ENCODE measurements at places on chromosomes 1 and 21.
A peak's percentile ranks its signal among the peaks of the same experiment; 100 is the strongest.

GRCh38 chr1:222911866-222912265 is 97.0 kb downstream of the DISP1 start:
- DNase-seq = no peak

- peak; percentile 94 for DNase-seq
Measured at GRCh38 chr1:156146020-156146768, 7.2 kb upstream of the SEMA4A start.

- DNase-seq = no peak
Measured at GRCh38 chr1:29828526-29829447, 592.5 kb downstream of the PTPRU start.

GRCh38 chr1:224558904-224559303 is 57.2 kb upstream of the CNIH3 start:
- no peak for DNase-seq

DNA sequence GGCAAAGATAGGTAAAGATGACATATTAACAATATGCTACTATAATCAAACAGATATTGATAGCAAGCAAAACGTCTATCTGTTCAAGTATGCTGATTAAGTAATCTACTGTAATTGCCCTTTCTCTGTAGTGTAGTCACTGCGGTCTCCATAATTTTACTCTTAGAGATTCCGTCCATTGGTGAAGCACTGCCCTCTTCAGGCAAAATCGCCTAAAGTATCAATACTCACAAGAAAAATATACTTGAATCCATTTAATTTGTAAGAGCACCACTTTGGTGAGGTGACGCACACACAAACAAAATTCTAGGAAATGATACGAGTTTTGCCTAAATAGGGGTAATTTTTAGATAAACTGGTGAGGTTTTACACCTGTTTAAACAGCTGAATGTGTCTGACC is 434.6 kb upstream of the CHRM3 start:
- DNase-seq = no peak

GRCh38 chr1:50430010-50430405 is 6.8 kb upstream of the DMRTA2 start:
- DNase-seq = no peak

DNA sequence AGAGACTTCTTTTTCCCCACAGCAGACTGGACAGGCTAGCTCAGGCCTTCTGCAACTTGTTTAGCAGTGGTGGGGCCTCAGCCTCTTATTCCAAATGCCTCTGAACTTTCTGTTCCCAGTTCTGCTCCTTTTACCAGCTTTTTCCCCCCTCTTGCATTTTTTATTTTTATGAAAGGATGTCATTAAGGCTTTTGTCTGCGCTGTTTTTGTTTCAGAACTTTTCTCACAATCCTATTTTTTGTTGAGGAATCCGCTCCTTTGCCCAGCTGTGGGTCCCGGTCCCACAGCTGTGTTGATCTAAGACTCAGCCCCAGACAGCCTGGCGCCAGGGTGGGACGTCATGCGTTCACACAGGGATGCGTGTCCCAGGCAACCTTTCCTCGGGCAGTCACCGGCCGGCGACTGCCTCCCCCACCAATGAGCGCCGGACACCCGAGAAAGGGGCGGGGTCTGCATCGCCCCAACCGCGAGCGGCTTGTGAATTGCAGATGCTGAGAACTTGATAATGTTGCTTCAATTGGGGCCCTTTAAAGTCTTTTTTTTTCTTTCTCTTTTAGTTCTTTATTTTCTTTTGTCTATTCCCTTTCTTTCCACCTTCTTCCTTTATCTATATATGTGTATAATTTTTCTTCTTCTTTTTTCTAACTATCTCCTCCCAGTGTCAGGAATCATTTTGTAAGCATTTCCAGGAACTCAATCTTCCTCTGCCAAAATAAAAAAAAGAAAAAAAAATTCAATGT is 3.0 kb upstream of the ID3 start:
- peak; percentile 81 for DNase-seq

DNA sequence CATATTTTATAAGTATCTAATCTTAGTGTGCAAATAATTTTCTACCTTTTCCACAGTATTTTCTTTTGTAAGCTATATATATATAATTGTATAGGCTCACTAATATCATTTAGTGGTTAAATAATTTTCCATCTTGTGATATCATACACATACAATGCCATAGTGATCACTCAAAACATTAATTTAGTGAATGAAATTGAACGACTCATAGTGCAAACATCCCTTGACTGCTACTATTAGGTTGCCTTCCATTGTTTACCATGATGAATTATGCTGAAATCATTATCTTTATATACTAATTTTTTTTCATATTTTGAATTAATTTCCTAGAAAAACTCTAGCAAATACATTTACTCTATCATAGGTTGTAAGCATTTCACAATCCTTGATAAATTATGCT is 127.1 kb downstream of the PCNX2 start:
- no peak for DNase-seq

- no peak for DNase-seq
Measured at GRCh38 chr1:243680860-243681259, 169.2 kb downstream of the AKT3 start.

GRCh38 chr1:48649880-48650279 is 126.8 kb downstream of the BEND5 start:
- no peak for DNase-seq

DNA sequence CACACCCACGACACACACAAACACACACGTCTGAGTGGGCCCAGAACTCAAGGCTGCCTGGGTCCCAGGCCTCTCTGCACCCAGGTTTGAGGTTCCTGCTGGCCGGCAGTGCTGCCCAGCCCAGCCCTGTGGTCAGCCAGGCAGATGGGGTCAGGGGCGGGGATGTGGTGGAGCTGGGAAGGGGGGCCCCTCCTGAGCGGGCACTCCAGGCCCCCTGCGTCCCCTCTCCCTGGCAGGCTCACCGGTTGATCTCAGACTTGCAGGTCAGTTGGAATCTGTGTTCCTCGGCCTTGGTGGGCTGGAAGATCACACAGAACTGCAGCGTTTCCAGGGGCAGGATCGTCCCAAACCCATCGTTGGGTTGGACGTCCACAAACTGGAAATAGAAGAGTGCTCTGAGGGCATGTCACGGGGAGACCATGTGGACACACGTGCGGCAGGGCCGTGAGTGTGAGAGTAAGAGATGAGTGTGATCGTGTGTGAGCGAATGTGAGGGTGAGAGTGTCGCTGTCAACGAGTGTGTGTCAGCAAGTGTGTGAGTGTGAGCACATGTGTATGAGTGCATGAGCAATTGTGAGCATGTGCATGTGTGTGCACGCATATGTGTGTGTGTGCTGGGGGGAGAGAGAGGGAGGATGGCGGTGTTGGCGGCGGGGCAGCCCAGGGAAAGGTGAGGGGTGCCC is 19.7 kb upstream of the TMEM52 start:
- no peak for DNase-seq

DNA sequence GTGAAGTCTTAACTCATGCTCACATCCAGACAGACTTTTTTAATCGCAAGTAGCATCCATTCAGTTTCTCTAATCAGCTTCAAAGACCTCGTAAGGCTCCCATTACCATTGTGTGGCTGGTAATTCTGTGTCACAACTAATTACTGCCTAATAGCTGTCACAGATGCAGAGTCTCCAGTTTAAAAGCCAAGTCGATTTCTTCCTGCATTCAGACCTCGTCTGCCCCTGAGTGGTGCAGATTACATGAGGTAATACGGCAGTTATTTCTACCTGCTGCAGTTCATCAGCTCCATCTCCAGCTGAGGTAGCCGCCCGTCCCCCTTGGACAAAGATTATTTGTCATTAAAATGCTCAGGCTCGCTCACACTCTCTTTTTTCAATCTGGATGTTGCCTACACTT is 34.4 kb upstream of the OLIG2 start:
- no peak for DNase-seq

DNA sequence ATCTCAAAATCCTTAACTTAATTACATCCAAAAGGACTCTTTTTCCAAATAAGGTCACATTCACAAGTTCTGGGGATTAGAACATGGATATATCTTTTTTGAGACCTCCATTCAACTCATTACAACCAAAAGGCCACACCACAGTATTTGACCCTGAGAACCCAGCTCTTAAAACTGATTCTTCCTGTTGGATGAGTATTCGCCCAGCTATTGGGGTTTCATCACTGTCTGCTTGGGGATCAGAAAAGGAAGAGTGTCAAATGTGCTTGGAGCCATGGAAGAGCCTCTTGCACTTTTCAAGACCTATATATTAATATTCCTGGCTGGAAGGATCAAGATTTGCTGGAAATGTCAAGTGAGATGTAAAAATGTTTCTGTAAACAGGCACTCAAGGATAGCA is 5.4 kb upstream of the TINAGL1 start:
- no peak for DNase-seq

DNA sequence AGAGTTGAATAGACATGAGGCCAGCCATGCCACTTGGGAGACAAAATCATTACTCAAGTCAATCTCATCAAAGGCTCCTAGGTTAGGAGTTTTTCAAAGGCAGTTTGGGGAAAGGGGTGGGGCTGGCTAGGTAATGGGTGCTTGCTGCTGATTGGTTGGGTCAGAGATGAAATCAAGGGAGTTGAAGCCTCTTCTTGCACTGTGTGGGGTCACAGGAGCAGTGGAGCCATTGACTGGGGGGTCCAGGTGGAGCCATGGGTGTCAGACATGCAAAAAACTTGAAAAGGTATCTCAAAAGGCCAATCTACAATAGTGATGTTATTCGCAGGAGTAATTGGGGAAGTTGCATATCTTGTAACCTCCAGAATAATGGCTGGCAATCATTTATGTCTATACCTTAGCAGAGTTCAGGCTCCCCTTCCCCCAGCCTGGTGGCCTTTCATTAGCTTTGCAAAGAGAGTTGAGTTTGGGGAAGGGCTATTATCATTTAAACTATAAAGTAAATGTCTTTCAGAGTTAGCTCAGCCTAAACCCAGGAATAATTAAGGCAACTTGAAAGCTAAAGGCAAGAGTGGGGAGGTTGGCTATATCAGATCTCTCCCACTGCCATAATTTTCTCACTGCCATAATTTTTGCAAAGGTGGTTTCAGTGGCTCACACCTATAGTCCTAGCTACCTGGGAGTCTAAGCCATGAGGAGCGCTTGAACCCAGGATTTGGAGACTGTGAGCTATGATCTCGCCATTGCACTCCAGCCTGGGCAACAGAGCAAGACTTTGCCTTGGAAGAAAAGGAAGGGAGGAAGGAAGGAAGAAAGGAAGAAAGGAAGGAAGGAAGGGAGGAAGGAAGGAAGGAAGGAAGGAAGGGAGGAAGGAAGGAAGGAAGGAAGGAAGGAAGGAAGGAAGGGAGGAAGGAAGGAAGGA is 7.8 kb upstream of the PINK1 start:
- no peak for DNase-seq

DNA sequence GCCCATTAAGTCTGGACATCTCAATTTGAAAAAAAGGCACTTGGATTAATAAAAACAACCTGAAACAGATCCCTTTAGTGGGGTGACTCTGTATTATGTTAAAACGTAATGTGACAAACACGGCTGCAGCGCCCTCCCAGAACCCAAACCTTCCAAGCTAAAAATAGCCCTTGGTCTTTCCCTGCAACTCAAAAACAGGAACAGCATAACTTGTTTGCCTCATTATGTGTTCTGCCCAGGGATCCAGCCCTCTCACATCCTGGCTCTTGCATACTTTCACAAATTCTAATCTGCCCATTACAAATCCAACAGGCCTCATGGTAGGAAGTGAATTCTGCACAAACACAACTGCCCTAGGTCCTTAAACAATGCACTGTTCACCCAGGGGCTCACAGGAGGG is 94.7 kb upstream of the GADD45A start:
- no peak for DNase-seq

GRCh38 chr1:225695578-225696337 is 42.8 kb upstream of the ENAH start:
- DNase-seq = no peak

GRCh38 chr1:50651476-50652263 is 228.4 kb upstream of the DMRTA2 start:
- no peak for DNase-seq

- DNase-seq = no peak
Measured at GRCh38 chr1:30511106-30511505, 212.3 kb downstream of the MATN1 start.

- DNase-seq = peak; percentile 84
Measured at GRCh38 chr1:18211764-18212163, 104.2 kb downstream of the IGSF21 start.

DNA sequence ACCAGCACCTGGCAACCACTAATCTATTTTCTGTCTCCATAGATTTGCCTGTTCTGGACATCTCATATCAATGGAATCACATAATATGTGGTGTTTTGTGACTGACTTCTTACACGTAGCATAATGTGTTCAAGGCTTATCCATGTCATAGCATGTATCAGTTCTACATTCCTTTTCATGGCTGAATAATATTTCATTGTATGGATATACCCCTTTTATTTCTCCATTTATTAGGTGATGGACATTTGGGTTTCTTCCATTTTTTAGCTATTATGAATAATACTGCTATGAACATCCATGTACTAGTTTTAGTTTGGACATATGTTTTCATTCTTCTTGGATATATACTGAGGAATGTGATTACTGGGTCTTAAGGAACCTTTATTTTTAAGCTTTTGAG is 78.0 kb upstream of the OLIG2 start:
- DNase-seq = no peak

DNA sequence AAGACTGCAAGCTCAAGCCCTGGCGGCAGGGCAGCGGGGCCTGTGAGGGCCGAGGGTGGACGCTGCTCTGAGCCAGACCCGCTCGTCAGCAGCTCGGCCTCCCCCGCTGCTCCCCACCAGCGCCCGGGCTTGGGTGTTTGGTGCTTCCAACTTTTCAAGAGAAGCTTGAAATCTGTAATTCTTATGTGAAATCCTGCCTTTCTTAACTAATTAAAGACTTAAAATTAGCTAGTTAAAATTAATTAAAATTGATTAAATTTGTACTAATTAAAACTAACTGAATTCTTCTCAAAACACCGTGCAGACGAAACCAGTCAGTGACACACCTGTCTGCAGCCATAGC is 14.0 kb upstream of the SLC19A1 start:
- DNase-seq = no peak

- no peak for DNase-seq
Measured at GRCh38 chr1:228668553-228669241, 66.6 kb upstream of the RHOU start.

GRCh38 chr1:17538010-17538409 is 1.5 kb upstream of the ARHGEF10L start:
- DNase-seq = no peak

DNA sequence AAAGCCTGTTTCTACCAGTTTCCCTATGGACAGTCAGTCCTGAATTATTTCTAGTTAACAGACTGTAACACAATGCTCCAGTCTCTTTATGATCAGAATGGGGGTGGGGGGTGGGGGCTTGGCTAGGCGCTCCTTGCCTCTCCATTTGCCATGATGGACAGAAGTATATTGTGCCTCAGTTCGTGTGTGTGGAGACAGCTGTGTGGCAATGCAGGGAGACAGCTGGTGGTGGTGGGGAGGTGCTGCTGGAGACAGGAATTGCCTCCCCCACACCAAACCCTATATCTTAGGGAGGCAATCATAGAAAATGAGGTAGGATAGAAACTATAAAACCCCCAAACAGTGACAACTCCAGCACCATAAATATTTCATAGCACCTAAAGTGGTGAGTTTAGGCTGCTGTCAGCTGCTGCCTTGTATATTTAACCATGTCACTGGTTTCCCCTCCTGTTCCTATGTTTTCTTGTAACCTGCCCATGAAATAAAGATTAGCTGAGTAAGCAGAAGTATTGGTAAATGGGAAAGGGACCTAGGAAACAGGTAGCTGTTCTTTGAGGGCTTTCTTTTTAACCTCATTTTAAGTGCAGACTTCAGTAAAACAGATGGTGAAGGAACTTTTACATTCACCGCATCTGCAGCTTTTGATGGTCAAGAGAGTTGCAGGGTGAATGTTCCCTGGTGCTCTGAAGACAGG is 3.4 kb downstream of the PLXNA2 start:
- peak; percentile 14 for DNase-seq

- DNase-seq = peak; percentile 98
Measured at GRCh38 chr1:228989992-228990827, 254.9 kb downstream of the RHOU start.

All from NCI-H1694 (cell line).